CD4-positive, CD25-positive, alpha-beta regulatory T cell (primary cell): ENCODE measurements at places on chromosomes 4 and X. TPM values are rescaled to one million over a fixed set of nuclear protein-coding genes. Genes with fewer than 3 reads are reported as not detected.
A peak's percentile ranks its signal among the peaks of the same experiment; 100 is the strongest.

- no peaks in the 10 kb centered on the region for H3K27me3 ChIP-seq
- no peak overlapping the region for H3K27ac ChIP-seq
- H3K4me1 ChIP-seq, result no peaks in the 10 kb centered on the region
- no peak overlapping the region for H3K4me3 ChIP-seq
- H3K36me3 ChIP-seq, result no peaks in the 10 kb centered on the region
Measured at GRCh38 chr4:13118633-13119032, 365.5 kb downstream of the RAB28 start.

GRCh38 chr4:32043248-32043633 lies 1323.1 kb downstream of the PCDH7 start:
- no peaks in the 10 kb centered on the region for H3K36me3 ChIP-seq
- H3K4me1 ChIP-seq, result no peaks in the 10 kb centered on the region
- no peak for DNase-seq
- H3K27ac ChIP-seq, result no peak overlapping the region
- H3K27me3 ChIP-seq, result no peaks in the 10 kb centered on the region

- H3K4me1 ChIP-seq, result no peaks in the 10 kb centered on the region
- no peak overlapping the region for H3K27ac ChIP-seq
- H3K4me3 ChIP-seq, result no peak overlapping the region
- H3K36me3 ChIP-seq, result no peaks in the 10 kb centered on the region
Measured at GRCh38 chr4:144355811-144356757, 215.6 kb upstream of the GYPA start.

DNA sequence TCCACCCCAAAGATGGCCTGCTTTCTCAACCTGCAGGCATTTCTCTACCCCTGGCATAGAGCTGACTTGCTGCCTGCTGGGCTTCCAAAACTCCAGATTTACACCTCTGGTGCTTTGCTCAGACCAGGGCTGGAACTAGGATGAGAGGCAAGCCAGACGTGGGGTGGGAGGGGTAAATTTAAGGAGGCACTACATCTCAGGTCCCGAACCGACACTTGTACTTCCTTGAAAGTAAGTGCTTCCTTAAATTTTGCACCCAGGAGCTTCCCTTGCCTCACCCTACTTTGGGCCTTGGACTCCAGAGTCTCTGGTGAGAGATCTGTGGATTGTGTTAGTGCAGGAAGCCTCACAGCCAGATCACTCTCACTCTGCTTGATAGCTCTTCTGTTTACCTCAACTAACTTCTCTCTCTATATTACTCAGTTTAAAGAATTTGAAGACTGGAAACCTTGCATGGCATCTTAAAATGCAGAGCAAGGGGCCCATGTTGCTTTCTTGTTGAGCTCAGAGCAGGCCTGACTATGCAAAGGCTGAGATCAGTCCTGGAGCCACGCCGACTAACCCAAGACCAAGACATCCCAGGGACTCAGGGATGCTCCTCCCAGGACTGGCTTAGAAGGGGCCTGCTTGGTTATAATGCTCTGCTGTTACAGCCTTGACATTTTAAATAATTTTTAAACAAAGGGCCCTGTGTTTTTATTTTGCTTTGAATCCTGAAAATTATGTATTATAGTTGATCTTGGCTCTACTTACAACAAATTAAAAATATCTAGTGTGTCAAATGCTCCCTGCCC lies 145.0 kb upstream of the LEF1 start:
- DNase-seq, result no peak
- H3K4me3 ChIP-seq, result no peak overlapping the region
- H3K4me1 ChIP-seq, result no peaks in the 10 kb centered on the region
- no peaks in the 10 kb centered on the region for H3K27me3 ChIP-seq
- no peak overlapping the region for H3K27ac ChIP-seq
- no peaks in the 10 kb centered on the region for H3K36me3 ChIP-seq

Gene REST
- 68.0 TPM for total RNA-seq

DNA sequence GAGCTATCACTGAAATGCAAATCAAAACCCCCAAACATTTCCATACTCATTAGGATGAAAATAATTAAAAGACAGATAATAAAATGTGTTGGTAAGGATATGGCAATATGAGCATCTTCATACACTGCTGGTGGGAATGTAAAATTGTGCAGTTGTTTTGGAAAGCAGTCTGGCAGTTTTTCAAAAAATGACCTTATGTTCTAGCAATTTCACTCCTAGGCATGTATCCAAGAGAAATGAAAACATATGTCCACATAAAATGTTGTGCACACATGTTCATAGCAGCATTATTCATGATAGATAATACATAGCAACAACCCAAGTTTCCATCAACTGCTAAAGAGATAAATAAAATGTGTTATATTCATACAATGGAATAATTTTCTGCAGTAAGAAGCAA lies 14.8 kb upstream of the GPRASP2 start:
- no peaks in the 10 kb centered on the region for H3K27me3 ChIP-seq
- H3K4me1 ChIP-seq, result no peaks in the 10 kb centered on the region
- no peak overlapping the region for H3K4me3 ChIP-seq
- no peak overlapping the region for H3K27ac ChIP-seq
- no peak for DNase-seq

Gene SPANXC
- not detected for total RNA-seq

Gene ACE2
- not detected for total RNA-seq

DNA sequence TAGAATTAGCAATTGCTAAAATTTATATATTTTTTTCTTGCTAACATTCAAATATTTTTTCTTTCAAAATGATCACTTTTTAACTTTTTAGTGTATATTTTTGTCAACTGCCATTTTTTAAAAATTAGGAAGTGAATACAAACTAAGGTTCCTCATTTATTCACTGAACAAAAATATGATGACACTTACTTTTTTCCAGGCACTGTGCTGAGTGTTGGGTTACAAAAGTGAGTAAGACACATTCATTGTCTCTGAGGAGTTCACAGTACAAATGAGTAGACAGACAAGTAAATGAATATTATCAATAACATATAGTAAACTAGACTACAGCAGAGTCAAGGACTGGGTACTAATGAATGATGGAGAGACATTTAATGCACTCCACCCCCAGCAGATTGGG lies 543.5 kb downstream of the PDHA2 start:
- H3K36me3 ChIP-seq, result no peaks in the 10 kb centered on the region
- no peak for DNase-seq
- no peaks in the 10 kb centered on the region for H3K4me1 ChIP-seq
- no peak overlapping the region for H3K4me3 ChIP-seq
- H3K27me3 ChIP-seq, result no peaks in the 10 kb centered on the region

Gene CLDN22
- not detected for total RNA-seq

DNA sequence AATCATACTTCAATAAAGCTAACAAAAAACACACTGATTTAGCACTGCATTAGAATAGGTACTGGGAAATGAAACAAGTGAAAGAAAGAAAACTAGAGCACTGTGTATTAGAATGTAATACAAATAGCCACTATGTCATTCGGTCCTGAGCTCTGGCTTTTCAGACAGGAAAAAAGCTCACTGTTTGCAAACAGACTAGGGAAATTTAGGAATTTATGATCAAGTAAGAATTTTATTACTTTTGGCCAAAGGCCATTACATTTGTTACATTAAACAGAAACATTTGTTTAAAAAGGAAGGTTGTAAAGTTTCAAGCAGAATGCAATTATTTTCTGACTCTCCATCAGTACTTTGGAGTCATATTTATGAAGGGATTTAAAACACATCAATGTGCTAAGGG lies 68.7 kb downstream of the KLHL8 start:
- no peaks in the 10 kb centered on the region for H3K27me3 ChIP-seq
- no peaks in the 10 kb centered on the region for H3K36me3 ChIP-seq
- H3K27ac ChIP-seq, result no peak overlapping the region

GRCh38 chr4:336893-337142 lies 796 bp upstream of the ZNF141 start:
- H3K4me3 ChIP-seq, result peak overlapping the region; percentile 80
- H3K36me3 ChIP-seq, result peaks cover 12% of the 10 kb centered on the region
- no peaks in the 10 kb centered on the region for H3K27me3 ChIP-seq
- DNase-seq, result no peak
- H3K27ac ChIP-seq, result peak overlapping the region; percentile 90

- no peak for DNase-seq
- no peak overlapping the region for H3K4me3 ChIP-seq
- H3K27me3 ChIP-seq, result no peaks in the 10 kb centered on the region
- no peak overlapping the region for H3K27ac ChIP-seq
- H3K36me3 ChIP-seq, result no peaks in the 10 kb centered on the region
Measured at GRCh38 chrX:40083120-40083978, 14.4 kb downstream of the BCOR start.

DNA sequence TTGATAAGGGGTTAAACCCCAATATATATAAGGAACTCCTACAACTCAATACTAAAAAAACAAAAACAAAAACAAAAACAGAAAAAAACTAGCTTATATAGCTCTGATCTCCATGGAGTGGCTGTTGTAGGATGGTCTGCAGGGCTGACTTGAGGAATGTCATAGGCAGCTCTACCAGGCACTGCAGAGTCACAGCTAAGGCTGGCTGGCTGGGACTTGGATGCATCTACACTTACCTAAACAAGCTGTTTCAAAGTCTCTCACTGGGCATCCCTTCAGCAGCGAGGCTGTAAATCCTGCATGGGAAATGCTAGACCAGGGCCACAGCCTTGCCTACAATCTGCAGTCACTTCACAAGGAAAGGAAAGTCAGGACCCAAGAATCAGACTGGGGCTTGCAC lies 61.3 kb downstream of the HOPX start:
- no peaks in the 10 kb centered on the region for H3K27me3 ChIP-seq
- H3K36me3 ChIP-seq, result no peaks in the 10 kb centered on the region
- no peak overlapping the region for H3K27ac ChIP-seq
- no peaks in the 10 kb centered on the region for H3K4me1 ChIP-seq
- DNase-seq, result no peak
- no peak overlapping the region for H3K4me3 ChIP-seq

DNA sequence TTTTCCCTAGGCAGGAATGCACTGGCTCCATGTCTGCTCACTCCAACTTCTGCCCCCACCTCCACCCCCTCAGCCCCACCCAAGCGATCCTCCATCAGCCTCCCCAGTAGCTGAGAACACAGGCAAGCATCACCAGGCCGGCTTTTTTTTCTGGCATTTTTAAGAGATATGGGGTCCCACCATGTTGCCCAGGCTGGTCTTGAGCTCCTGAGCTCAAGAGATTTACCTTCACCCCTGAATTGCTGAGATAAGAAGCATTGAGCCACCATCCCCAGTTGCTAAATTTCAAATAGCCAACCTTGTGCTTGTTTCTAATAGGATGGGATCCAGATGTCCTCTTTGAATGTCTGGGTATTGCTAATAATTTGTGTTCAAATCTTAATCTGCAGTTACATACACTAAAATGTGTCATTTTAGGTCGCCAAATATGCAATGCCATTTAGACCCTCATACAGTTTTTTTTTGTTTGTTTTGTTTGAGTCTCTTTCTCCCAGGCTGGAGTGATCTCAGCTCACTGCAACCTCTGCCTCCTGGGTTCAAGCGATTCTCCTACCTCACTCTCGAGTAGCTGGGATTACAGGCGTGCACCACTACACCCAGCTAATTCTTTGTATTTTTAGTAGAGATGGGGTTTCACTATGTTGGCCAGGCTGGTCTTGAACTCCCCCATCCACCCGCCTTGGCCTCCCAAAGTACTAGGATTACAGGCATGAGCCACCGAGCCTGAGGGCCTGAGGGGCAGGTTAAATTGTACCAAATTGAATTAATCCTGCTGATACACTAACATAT lies 8.8 kb downstream of the LARP7 start:
- H3K4me1 ChIP-seq, result no peaks in the 10 kb centered on the region
- no peak overlapping the region for H3K4me3 ChIP-seq
- DNase-seq, result no peak
- H3K27ac ChIP-seq, result no peak overlapping the region
- no peaks in the 10 kb centered on the region for H3K27me3 ChIP-seq
- peaks cover 68% of the 10 kb centered on the region for H3K36me3 ChIP-seq

GRCh38 chr4:144820728-144821085 lies 174.8 kb downstream of the HHIP start:
- H3K27ac ChIP-seq, result no peak overlapping the region
- H3K27me3 ChIP-seq, result no peaks in the 10 kb centered on the region
- no peaks in the 10 kb centered on the region for H3K36me3 ChIP-seq
- H3K4me1 ChIP-seq, result no peaks in the 10 kb centered on the region
- no peak for DNase-seq

Gene SPATA4
- total RNA-seq, result not detected

DNA sequence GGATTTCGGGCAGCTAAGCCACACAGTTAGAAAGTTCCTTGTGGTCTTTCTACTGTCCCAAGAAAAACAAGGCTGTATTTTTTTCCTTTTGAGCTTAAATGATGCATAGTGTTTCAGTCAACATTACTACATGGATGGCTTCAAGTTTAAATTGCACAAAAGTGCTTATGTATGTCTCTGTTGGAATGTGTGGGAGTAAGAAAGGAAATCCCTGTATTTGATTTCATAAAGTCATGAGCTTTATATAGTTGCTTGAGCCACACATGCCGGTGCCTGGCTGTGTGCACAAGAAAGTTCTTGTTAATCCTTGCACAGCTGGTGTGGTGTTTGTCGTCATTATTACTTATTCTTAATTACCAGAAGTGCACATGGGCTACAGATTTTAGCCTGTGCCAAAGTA lies 262.2 kb downstream of the ARHGAP10 start:
- H3K36me3 ChIP-seq, result no peaks in the 10 kb centered on the region
- H3K4me3 ChIP-seq, result no peak overlapping the region
- no peak for DNase-seq

Gene OTOP1
- total RNA-seq, result not detected

GRCh38 chrX:8455557-8455956 lies 9.1 kb upstream of the VCX3B start:
- no peak overlapping the region for H3K27ac ChIP-seq
- DNase-seq, result no peak
- no peaks in the 10 kb centered on the region for H3K4me1 ChIP-seq
- H3K27me3 ChIP-seq, result no peaks in the 10 kb centered on the region

DNA sequence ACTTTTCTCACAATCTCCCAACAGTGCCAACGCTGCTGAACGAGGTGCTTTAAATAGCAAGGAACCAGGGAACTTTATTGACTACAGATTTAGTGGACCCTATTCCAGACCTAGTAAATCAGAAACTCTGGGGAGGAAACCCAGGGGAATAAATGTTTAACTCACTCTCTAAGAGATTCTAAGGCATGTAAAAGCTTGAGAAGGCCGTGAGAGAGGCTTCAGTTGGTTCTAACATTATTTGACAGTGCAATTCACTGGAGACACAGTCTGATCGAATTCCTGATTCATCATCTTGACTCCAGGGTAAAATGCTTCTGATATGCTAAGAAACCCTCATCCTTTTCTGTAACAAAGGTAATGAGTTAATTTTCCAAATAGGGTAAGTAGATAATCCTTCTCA lies 494.4 kb downstream of the KCNIP4 start:
- no peak overlapping the region for H3K4me3 ChIP-seq
- H3K4me1 ChIP-seq, result no peaks in the 10 kb centered on the region
- H3K27ac ChIP-seq, result no peak overlapping the region
